GM03348 (cell line): ENCODE measurements at places on chromosomes 4 and X.
A peak's percentile ranks its signal among the peaks of the same experiment; 100 is the strongest.

- DNase-seq, result no peak
These were observed 44.1 kb upstream of the KDR start for GRCh38 chr4:55169352-55169961.

GRCh38 chr4:123096038-123096437 lies 173.6 kb upstream of the NUDT6 start:
- no peak for DNase-seq

- no peak for DNase-seq
These were observed 96.7 kb upstream of the NKX1-1 start for GRCh38 chr4:1502976-1503375.

- DNase-seq, result no peak
These were observed 296.8 kb upstream of the AADAT start for GRCh38 chr4:170386511-170386910.

GRCh38 chr4:24805566-24805965 lies 10.2 kb downstream of the SOD3 start:
- no peak for DNase-seq

GRCh38 chrX:2694914-2695267 lies 3.8 kb downstream of the CD99 start:
- no peak for DNase-seq

DNA sequence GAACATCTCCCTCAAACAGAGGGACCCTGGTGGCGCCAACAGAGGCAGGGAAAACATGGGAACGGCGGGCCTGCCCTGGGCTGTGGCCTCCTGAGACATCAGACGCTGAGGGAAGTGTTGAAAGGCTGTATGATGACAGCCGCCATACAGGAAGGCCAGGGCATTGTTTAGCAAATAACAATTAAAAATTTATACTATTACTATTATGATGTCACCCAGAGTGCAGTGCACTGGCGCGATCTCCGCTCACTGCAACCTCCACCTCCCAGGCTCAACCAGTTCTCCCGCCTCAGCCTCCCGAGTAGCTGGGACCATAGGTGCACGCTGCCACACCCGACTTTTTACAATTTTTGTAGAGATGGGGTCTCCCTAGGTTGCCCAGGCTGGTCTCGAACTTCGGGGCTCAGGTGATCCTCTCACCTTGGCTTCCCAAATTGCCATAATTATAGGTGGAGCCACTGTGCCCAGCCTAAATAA lies 54.6 kb downstream of the CPZ start:
- DNase-seq, result no peak

DNA sequence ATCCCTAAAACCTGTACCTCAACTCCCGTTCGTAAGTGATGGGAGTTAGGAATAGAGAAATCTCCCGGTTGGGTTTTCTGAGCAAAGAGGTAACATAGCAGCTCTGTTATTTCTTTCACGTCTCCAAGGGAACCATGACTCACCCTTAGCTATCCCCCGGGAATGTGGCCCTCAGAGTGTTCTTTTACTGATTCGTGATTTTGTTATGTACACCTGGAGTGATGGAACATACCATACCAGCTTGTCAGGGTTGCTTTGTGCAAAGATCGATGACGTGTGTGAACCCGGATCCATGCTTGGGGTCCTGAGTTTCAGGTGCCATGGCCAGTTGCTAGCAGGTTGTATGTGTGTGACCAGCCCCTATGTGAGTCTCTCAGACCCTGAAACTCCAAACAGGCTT lies 52.6 kb downstream of the HPRT1 start:
- DNase-seq, result peak; percentile 53

DNA sequence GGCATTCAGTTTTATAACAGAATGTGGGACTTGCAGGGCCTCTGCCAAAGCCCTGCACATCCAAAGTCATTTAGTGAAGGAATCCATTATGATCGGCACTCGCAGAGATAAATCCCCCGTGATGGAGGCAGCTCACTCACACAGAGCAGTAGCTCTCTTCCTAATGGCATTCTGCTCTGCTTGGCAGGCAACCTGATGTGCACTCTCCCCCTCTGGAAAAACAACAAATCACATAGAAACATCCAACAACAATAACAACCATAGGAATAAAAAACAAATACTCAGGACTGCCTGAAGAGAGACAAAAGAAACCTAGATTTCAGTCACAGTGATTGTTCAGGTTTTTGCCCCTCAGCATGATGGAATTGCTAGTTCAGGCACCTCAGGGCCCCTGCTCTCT lies 59.7 kb downstream of the NAA11 start:
- no peak for DNase-seq

DNA sequence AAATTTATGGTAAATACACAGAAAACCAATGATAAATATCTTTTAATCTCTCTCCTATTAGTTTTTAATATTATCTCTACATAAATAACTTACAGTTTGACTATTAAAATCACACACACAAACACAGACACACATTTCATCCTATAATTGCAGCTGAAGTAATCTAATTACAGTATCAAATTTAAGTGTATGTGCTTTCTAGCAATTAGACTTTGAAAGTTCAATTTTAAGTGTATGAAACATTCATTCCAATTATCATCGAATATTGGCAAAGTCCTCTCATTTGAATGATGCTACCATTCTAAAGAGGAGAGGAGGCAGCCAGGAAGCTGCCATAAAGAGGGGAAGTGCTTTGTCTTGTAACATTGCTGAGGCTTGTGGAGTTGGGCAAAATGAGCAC lies 221.2 kb upstream of the PABPC4L start:
- no peak for DNase-seq

GRCh38 chr4:6497796-6498195 lies 25.4 kb upstream of the PPP2R2C start:
- DNase-seq, result no peak

DNA sequence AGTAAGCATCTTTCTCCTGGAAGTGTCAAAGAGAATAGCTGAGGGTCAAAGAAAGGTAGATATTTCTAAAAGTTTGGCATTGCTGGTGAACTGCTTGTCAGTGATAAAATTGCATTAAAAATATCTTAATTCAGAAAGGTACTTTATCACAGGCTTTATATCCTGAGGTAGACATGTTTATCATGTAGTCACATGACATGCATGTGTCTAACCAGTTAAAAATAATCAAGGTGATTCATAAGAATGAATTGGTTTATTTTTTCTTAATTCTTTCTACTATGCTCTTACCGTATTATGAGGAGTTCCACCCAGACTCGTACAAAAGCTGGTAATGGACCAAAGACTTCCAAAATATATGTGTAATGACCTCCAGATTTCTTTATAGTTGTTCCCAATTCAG lies 6.1 kb downstream of the SLC7A11 start:
- DNase-seq, result no peak

DNA sequence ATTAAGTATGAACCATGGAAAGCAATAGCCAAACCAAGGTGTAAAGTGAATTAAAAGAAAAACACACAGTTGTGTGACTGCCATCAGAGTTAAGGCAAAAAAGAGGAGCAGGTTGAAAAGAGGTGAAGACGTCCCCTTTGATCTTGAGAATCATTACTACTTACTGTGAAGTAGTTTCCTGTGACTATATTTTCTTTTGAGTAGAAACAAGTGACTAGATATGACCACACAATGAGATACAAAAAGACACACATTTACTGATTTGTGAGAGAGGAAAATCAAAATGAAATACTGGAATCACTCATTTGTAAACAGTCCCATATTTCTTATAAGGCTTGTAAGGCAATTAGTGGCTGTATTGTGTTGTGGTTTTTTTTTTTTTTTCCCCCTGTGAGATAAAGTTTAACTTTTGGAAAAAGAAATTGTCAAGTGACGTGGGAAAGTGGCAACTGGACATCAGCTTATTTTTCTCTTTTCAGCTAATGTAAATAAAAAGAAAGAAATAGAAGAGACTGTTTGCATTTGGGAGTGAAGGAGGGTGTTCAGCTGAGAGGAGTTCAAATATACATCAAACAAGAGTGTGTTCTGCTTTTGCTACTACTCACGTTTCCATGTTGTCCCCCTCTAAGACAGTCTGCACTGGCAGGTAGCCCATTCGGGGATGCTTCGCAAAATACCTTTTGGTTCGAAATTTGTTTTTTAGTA lies 106.4 kb upstream of the FTHL17 start:
- no peak for DNase-seq

DNA sequence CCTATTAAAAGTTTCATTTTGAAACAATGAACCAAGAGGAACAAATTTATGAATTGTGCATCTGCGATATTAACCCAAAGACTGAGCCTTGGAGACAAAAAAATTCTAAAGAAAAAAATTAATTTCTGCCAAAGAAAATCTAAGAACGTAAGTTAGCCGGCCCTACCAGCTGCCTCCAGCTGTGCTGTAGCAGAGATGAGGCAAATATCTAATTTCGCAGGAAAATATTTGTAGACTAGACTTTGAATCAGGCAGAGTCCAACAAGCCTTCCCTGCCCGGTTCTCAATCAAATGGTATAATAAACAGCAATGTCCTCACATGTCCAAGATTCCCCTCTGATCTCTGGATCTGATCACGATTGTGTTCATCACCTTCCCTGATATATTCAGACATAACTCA lies 21.2 kb upstream of the SMIM20 start:
- no peak for DNase-seq

DNA sequence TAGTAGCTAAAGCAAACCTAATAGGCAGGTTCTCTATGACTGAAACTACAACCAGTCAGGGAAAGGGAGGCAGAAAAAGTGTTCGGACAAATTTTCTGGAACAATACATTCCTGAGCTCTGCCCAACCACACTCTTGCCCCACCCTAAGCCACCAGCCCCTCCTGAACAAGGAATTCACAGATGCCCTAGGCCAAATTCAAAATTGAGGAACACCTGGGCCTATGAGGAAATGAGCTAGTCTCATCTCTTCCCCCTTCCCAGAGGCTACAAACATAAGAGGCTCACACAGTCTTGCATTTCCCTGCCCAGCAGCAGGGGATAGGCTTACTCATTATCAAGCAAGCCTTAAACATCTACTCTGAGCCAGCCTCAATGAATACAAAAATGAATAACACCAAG lies 284.7 kb downstream of the ZNF674 start:
- no peak for DNase-seq

DNA sequence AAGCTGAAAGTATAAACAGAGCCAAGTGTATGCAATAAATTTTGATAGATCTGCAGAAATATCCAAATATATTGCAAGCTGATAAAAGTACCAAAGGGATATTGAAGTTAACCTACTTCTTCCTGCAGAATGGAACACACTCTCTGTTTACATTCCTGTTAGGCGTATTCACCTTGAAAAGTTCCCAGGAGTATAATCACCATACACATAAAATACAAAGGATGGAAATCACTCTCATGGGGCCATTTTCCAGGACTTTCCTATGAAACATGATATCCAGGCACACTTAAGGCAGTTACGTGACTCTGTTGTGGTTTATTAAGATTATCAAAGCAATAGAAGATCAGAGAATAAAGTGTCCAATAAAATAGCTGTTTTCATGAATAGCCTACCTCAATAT lies 1142.3 kb downstream of the NLGN4X start:
- no peak for DNase-seq

DNA sequence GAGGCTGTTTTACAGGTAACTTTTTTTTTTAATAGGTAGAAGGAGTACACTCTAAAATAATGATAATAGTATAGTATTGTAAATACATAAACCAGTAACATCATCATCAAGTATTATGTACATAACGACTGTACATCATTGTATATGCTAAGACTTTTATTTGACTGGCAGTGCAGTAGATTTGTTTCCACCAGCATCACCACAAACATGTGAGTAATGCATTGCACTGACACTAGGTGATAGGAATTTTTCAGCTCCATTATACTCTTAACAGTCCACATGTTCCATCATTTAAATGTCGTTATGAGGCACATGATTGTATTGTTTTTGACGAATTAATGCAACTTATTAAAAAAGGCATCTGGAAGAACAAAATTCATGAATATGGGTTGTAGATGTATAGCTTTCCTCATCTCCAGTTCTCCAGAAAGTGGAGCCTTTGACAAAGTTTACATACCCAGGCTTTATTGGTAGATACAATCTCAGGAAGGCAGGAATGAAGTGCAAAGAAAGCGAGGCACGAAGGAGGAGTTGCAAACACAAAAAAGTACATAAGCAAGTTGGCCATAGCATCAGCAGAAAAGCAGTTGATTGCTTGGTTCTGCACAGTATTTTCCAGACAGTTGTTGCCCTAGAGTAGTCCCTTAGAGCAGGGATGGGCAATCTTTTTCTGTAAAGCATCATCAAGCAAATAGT lies 336.9 kb upstream of the NR3C2 start:
- DNase-seq, result no peak

DNA sequence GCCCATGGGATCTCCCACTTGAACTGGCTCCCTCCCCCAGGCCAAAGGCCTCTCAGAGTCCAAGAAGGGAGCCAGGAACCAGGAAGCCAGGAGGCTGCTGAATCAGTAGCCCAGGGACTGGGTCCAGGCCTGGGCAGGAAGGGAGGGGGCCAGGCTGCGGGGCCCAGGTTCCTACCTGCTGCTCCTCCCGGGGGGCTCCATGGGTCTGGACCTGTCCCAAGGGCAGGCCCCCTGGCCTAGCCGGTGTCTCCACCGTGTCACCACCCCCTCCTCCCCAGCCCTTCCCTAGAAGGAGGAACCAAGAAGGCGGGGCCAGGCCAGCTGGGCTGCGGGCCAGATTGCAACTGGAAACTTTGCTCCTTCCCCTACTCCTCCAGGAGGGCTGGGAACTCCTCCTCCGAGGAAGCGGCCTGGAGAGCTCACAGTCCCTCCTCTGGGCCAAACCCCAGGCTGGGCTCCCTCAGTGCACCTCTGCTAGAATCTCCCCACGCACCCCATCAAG lies at the start of gene IQSEC2:
Gene IQSEC2, minus strand, starts transcription at position 264 of the 502 bp plus-strand sequence.
- DNase-seq, result peak; percentile 87

DNA sequence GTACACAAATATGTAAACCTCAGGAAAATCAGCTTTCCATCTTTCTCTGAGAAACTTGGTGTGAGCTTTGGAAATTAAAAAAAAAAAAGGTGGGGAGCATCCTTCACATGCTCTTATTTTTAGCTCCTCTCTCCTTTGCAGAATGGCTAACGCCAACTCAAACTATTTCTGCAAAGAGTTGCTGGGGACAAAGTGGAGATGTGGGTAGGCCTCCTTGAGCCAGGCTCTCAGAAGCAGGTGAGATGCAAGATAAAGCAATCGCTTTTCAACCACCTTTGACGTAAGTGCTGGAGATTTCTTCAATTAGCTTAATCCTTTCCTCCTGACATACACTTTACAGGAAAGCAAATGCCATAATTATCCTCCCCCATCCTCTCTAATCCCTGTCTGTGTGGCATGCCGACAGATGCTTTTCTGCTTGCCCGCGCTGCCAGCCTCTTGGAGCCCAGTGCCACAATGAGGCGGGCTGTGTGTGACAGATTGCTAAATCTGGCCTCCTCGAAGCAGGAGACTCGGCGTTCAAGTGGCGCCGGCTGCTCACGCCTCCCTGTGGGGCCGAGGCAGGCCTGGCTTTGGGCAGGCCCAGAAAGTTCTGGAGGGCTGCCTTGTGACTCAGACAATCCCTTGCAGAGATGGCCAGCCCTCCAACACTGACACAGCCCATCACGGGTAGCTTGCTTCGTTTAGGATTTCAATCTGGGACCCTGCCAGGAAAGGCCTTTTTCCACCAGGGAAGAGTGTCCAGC lies 64.9 kb upstream of the SOD3 start:
- peak; percentile 89 for DNase-seq
